ENCODE measurements at places on chromosomes 11 and 22.

- DNase-seq: no peak
Measured at GRCh38 chr11:120173019-120173705, 35.2 kb upstream of the TRIM29 start.

DNA sequence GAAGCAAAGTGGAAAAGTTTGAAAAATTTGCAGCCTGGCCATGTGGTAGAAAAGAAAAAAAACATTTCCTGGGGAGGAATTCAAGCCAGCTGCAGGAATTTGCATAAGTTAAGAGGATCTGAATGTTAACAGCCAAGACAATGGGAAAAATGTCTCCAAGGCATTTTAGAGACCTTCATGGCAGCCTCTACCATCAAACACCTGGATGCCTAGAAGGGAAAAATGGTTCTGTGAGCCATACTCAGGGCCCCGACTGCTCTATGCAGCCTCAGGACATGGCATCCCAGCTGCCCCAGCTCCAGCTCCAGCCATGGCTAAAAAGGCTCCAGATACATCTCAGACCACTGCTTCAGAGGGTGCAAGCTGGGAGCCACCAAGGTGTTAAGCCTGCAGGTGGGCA, 149.1 kb upstream of the SOX6 start:
- DNase-seq: no peak

DNA sequence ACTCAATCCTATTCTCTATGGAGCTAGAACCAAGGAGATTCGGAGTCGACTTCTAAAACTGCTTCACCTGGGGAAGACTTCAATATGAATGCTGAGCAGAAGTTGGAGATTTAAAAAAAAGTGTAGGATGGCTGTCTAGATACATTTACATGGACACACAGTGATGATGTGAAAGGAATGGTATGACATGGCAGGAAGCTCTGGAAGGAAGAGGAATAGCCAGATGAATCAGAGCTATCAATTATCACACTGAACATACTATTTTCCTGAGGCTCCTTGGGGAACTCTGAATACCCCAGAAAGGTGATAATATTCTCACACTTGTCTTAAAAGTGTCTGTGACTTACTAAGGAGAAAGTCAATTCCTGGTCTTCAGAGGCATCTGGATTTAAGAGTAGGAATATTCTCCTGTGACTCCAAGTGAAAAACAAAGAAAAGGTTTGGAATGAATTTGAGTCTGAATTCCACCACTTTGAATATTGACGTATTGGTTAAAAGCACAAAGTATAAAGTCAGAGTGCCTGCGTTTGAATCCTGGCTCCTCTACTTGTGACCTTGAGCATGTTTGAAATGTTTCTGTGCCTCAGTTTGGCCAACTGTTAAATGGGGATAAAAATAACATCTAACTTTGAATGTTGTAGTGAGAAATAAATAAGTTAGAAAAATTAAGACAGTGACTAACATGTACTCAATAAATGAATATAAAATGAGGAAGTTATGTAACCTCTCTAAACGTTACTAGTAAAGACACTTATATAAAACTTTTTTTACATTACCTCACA, 1.3 kb downstream of the OR52D1 start:
- no peak for DNase-seq

GRCh38 chr22:21641417-21641788, 699 bp upstream of the SDF2L1 start:
- no peak for DNase-seq

DNA sequence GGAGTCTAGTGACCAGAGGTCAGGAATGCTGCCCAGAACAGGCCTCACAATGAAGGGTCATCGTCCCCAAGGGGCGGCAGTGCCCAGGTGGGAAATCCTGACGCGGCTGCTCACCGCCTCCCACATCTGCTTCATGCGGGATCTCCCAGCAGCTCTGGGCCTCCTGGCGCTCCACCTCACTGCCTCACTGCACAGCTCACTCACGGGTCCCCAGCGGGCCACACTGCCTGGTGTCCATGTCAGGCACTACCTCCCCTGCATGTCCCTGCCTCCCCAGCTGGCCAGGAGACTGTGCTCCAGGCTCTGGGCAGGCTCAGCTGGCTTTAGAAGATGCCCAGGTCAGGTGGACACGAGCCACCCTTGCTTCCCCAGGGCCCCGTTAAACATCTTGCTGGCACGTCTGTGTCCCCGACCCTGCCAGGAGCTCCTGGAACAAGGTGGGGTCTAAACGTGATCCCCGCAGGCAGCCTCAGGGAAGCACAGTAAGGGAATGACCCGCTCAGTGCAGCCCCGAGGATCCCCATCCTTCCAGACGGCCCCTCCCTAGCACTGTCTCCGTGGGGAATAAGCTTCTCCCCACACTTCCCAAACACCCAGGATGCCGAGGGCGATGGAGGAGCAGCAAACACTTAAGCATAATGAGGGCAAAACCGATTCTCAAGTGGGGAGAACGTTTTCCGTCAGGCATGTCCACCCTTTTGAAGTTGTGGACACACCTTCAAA, 93.2 kb downstream of the TRMU start:
- no peak for DNase-seq

DNA sequence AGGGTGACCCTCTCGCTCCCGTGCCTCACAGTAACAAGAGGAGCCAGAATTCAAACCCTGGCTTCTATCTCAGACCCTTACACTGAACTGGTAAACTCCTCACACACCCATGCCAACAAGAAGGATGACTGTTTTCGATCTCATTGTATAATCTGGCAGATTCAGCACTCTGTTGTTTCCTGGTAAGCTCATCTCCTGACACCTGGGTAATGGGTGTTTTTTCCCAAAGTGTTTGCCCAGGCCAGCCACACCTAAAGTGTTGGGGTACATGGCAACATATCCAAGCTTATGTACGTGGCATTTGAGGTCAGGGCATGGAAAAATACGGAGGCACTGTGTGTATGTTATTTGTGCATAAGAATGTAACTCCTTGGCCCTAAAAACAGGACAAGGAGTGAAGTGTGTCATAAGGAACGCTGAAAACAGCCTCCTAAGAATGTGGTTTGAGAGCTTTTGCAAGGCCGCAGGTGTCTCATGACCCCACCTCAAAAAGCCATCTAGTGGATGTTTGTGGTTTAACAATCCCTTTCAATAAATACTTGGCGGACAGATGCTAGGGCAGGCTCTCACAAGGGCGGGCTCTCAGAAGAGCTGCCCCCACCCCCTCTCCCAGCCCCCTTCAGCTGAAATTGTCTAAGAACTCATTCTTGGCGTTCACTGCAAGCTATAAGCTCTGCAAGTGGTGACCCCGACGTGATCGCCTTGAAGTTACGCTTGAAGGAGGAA, at the start of gene MS4A15:
TSS of gene MS4A15 (plus strand) at position 561 of the 726 bp plus-strand sequence. CDS start 6,867 bp downstream, outside the sequence.
- no peak for DNase-seq

- no peak for DNase-seq
Measured at GRCh38 chr22:19937616-19938473, 3.7 kb upstream of the COMT start.

DNA sequence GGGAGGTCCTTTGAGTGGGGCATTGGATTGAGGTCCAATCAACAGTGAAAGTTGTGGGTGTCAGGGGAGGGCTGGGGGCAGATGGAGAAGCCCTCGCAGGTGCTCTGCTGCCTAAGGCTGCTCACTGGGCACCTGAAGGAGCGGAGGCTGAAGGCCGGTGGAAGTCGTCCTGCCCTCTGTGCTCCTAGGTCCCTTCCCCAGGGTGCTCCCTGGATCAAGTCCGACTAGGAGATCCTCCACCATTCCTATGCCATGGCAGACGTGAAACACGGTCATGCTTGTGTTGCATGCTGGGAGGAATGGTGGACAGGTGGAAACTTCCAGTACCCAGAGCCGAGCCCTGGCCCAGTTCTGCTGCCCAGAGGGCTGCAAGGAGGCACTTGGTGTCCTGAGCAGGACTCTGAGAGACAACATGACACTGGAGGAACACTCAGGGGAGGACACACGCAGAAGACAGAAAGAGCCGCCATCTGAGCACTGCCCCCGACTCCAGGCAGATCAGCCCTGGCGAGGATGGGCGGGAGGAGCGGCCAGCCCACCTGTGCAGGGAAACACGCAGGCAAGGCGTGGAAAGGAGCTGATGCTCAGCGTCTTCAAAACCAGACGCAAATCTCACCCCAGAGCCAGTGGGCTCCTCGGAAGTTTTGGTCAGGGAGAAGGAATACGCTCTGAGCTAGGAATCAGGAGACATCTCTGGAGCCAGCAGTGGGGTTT, 786.8 kb downstream of the BRD1 start:
- no peak for DNase-seq

- no peak for DNase-seq
Measured at GRCh38 chr22:48403521-48404403, 1423.9 kb downstream of the BRD1 start.

DNA sequence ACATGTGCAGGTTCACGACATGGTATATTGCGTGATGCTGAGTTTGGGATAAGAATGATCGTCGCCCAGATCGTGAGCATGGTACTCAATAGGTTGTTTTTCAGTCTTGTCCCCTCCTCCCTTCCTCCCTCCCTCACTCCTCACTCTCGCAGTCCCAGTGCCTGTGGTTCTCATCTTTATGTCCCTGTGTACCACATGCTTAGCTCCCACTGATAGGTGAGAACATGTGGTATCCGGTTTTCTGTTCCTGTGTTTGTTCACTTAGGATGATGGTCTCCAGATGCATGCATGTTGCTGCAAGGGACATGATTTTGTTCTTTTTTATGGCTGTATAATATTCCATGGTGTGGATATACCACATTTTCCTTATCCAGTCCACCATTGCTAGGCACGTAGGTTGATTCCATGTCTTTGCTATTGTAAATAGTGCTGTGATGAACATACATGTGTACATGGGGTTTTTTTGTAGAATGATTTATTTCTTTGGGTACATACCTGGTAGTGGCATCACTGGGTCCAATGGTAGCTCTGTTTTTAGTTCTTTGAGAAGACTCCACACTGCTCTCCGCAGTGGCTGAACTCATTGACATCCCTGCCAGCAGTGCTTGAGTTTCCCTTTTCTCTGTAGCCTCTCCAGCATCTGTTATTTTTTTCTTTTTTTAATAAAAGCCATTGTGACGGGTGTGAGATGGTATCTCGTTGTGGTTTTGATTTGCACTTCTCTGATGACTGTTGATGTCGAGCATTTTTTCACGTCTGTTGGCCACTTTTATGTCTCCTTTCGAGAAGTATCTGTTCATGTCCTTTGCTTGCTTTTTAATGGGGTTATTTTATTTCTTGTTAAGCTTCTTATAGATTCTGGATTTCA, 16.4 kb downstream of the ZBED4 start:
- DNase-seq: no peak

GRCh38 chr11:134862105-134862502, 450.1 kb upstream of the B3GAT1 start:
- DNase-seq: no peak

- DNase-seq: no peak
Measured at GRCh38 chr11:10023212-10023611, 270.8 kb downstream of the SBF2 start.

GRCh38 chr22:24060375-24060788, 49.3 kb downstream of the CABIN1 start:
- DNase-seq: peak; percentile 96

DNA sequence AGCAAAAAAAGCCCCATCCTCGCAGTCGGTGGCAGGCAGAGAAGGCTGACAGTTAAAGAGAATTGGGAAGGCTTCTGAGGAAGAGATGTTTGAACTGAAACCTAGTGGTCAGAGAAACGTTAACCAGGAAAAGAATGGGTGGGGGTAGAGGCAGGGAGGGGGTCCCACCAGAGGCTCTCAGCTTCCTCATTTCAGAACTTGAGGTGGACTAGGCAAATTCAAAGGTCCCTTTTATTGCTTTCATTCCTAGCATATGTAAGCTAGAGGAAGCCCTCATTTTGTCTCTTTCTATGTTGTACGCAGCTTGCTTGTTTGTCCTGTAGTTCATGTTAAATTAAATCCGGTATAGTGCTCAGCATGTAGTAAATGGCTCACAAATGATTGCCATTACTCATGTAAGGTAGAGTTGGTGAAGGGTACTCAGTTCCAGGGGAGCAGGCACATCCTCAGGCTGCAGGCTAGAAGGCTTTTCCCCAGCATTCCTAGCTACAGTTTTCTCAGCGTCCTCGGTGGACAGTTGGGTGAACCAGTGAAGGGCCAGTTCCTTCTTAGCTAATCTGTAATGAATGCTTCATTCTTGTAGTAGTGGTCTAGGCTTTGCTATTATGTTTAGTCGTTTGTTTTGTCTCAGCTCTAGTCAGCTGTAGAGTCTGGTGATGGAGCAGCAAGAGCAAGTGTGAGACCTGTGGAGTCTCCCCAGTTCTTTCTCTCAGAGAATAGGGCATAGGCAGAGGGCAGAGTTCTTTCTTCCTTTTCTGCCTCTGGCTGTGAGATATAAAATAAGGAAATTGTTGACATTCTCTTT, 58.6 kb downstream of the UVRAG start:
- DNase-seq: no peak

- DNase-seq: peak; percentile 9
Measured at GRCh38 chr11:59283825-59284772, 71.4 kb upstream of the MPEG1 start.

DNA sequence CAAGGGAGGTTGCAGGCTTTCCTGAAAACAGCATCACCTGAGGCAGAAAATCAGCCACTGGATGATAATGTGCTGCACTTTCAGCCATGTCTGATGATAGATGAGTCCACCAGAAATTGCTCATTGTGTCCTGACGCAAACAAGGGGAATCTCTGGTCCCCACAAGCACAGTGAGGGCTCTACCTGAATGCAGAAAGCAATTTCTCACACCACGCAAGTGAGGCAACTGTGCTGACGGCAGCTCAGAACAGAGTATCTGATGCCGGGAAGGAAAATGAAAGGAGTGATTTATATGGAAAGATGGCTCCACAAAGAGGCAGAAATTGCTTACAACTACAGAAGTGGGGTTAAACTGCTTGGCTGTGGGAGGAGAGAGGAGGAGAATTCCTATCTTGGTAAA, 867.1 kb downstream of the OPCML start:
- DNase-seq: no peak

DNA sequence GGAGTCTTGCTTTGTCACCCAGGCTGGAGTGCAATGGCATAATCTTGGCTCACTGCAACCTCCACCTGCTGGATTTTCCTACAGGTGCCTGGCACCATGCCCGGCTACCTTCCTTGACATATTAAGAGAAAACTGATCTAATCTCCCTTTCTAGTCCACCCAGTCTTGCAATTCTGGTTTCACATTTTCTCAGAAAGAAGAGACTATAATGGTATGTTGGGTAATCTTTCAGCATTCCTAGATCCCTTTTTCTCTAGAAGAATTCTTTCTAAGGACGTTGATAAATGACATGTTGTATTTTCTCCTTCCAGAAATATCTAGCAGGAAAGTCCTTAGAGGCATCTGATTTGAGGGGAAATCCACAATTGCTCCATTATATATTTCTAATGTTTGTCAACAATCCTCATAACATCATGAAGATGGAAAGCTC, 10.4 kb upstream of the HSPA8 start:
- DNase-seq: no peak

- peak; percentile 79 for DNase-seq
Measured at GRCh38 chr22:36368359-36368983, 19.3 kb downstream of the MYH9 start.

DNA sequence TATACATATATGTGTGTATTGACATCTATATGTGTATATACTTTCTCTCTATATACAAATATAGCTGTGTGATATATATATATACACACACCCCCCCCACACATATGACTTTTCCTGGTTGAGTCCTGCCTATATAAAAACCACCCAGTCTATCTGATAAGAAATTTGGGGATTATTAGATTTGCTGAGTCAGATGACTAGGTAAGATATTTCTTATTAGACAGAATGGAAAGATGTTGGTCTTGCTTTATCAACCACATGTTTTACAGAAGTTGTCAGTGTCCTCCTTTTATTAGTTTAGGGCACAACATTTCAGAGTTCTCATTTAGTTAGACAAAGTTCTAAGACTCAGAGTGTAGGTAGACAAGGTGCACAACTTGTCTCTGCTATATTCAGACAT, 953.3 kb downstream of the METTL15 start:
- no peak for DNase-seq
